ENCODE measurements at places on chromosomes 11 and 22.

GRCh38 chr11:124101737-124102136, 13.5 kb upstream of the VWA5A start:
- peak; percentile 56 for DNase-seq

GRCh38 chr11:27171376-27171958, 130.9 kb downstream of the BBOX1 start:
- DNase-seq, result no peak

DNA sequence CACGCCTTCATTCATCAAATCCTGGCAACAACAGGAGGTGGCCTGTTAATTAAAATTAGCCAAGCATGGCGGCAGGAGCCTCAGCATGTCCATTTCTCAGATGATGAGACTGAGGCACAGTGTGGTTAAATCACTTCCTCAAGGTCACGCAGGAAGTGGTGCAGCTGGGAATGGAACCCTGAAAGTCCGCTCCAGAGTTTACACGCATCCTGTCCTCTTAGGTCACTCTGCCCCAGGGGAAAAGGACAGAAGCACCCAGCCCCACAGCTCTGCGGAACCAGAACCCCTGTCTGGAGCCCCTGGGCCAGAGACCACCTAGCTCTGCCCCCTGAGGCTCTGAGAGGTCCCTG, 19.6 kb downstream of the RPL3 start:
- peak; percentile 95 for DNase-seq

- DNase-seq, result peak; percentile 94
Observed at GRCh38 chr11:60953781-60954180, 1.8 kb upstream of the SLC15A3 start.

GRCh38 chr11:67301951-67302516, 1.3 kb upstream of the SSH3 start:
- DNase-seq, result peak; percentile 20

DNA sequence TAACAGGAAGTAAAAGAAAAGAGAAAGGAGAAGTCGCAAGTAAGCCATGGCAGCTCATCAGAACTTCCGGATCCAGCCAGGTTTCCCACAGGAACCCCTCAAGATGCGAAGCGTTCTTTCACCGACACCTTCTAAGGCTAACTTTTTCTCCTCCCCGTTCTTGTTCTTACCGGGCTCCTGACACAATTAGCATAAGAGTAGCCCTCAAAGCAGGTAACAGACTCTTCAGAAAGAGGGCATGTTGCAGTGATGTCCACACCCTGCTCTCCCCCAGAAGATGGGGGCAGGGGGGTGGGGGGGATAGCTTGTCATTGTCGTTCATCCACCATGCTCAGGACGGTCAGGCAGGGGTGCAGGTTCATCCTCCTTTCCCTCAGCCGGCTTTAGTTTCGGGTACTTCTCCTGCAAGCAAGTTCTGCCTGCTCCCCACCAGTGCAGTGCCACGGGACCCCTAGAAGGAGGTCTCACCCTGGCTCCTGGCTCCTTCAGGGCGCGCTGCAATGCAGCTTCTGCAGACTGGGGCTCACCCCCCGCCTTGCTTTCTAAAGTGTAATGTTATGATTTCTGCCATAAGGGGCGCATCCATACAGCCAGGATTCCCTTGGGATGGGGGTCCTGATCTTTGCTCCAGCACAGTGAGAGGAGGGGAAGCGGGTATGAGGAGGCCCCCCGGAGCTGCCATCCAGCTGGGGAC, 2.3 kb downstream of the OPCML start:
- DNase-seq, result no peak

DNA sequence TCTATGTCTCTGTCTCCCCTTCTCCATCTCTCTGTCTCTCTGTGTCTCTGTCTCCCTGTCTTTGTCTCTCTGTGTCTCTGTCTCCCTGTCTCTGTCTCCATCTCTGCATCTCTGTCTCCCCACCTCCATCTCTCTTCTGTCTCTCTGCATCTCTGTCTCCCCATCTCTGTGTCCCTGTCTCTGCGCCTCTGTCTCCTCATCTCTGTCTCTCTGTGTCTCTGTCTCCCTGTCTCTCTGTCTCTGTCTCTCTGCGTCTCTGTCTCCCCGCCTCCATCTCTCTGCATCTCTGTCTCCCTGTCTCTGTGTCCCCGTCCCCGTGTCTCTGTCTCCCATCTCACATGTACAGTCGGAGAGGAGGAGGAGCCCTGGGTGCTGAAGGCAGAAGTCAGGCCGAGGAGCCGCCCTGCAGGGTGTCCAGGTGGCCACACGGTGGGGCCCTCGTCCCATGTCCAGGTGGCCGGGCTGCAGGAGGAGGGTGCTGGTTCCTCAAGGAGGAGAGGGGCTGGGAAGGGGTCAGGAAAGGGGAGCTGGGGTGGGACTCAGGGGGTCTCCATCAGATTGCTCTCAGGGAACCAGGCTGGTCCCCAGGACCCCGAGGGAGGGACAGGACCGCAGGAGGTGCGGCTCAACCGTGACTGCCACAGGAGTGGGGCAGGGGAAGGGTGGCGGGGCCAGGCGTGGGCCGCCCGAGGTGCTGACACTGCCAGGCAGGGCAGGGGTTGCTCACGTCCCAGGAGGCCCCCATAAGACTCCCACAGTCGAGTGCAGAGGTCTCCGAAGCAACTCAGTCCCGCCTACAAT, 25.6 kb upstream of the TH start:
- peak; percentile 67 for DNase-seq

- no peak for DNase-seq
Observed at GRCh38 chr11:9126636-9127035, 35.2 kb upstream of the SCUBE2 start.

DNA sequence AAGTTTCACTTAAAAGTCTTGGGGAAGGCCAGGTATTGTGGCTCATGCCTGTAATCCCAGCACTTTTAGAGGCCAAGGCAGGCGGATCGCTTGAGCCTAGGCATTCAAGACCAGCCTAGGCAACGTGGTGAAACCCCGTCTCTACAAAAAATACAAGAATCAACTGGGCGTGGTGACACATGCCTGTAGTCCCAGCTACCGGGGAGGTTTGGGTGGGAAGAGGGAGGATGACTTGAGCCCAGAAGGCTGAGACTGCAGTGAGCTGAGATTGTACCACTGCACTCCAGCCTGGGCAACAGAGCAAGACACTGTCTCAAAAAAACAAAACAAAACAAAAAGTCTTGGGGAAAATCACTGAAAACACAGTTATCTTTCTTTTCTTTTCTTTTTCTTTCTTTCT, 15.4 kb upstream of the XBP1 start:
- DNase-seq, result no peak

DNA sequence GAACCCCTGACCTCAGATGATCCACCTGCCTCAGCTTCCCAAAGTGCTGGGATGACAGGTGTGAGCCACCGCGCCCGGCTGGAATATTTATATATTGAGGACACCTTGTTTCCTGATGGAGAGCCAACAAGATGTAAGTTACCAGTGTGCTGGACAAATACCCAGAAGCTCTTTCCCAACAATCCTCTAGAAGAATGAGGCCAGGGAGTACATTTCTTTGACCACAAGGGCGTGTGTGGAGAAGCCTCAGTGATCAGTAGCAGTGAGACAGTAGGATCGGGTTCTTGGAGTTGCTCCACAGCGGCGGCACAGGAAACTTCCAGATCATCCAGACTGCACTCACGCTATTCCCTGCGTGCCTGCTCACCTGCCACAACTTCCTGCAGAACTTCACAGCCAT, 10.3 kb upstream of the POLA2 start:
- no peak for DNase-seq
